ENCODE measurements at places on chromosomes 1 and 21.

DNA sequence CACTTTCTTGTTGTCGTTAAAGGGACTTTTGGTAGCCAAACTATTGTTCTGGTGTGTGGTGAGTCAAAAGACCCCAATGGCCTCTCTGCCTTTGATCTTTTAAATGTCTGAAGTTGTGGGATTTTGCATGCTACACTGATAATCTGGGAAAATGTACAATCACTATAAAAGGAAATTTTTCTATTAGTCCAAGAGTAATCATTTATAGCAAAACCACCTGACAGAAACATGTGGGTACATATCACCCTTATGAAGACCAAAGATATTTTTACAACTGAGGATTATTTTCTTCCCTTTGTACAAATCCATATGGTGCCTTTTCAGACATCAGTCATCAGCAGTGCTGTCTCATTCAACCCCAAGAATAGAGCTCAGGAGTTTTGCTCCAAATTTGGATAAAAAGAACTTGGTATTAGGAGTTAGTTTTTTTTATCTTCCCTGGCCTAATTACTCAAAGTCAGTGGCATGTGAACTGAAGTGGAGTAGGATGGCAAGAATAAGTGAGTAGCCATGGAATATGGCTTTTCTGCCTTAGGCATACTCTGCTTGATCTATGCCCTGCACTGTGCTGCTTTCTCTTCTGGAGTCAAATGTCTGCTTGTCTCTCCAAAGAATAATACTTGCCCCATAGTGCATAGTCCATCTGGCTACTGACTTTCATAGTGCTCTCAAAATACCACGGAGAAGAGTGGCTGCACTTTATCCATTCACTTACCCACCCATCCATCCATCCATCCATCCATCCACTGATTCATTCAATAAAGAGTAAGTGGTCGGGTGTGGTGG, 13.5 kb downstream of the GREM2 start:
- peak; percentile 27 for DNase-seq

DNA sequence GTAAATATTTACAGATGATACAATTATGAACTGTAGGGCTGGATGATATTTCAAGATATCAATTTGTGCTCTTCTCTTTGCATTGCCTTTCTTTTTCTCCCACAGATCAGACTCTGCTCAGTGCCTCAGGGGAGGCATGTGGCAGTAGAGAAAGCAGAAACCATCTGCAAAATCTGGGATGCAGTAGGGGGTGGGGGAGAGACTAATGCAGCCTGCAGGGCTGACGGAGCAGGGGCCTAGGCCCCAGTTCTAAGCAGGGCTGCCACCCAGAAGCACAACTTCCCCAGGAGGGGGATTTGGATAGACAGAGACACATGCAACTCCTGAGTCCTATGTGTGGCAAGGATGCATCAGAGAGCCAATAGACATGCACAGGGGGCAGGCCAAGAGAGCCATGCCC, 511.6 kb downstream of the SMYD3 start:
- no peak for DNase-seq

DNA sequence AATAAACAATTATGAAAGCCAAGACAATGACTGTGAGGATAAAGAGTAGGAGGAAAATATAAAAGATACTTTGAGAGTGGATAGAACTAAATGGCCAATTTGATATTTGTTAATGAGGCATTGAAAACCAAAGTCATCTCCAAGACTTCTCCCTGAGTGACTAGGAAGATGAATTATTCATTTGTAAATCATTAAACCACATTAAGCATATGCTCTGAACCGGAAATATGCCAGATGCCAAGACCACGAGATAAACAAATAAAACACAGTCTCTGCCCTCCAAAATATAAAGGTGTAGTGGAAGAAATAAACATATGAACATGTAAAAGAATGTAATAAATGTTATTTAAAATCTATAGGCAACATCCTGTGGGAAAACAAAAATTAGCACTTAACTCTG, 78.8 kb downstream of the MRPL39 start:
- peak; percentile 20 for DNase-seq

DNA sequence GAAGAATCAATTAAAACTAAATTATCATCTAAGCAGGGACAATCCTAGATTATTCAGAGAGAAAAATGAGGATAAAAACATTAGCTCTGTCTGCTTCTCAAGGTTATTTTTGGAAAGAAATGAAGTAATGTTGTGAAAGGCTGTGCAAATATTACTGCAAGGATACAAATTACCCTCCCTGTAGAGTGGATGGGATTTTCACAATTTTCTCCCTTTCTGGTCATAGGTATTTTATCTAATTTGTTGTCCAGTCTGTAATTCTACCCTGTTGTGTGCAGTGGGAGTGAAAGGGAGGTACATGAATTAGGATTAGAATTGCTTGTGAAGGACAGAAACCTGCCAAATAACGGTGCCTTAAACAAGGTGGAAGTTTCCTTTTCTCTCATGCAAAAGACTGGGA, 54.7 kb downstream of the MAP3K7CL start:
- no peak for DNase-seq

- DNase-seq: no peak
Observed at GRCh38 chr1:24948079-24948827, 18.2 kb upstream of the RUNX3 start.

DNA sequence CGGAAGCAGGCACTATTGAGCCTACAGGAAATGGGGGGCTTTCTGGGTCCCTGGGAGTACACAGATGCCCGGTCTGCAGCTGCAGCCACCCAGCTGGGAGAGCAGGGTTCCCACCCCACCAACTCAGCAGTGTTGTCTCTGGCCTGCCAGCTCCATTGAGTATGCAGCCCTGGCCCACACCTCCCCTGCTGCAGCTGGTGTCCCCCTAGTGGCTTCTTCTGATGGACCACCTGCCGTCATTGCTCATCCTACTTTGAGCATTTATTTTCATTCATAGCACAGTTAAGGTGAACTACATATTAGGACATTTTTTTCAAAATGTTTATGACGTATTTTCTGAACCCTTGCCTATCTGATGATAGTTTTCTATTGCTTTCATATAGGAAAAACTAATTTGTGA, 189.8 kb upstream of the LYPLAL1 start:
- no peak for DNase-seq

- no peak for DNase-seq
Observed at GRCh38 chr1:22788254-22788661, 77.6 kb downstream of the EPHB2 start.

- no peak for DNase-seq
Observed at GRCh38 chr1:109791495-109792043, 27.8 kb upstream of the EPS8L3 start.

- DNase-seq: no peak
Observed at GRCh38 chr1:234313171-234313570, 60.1 kb upstream of the COA6 start.

DNA sequence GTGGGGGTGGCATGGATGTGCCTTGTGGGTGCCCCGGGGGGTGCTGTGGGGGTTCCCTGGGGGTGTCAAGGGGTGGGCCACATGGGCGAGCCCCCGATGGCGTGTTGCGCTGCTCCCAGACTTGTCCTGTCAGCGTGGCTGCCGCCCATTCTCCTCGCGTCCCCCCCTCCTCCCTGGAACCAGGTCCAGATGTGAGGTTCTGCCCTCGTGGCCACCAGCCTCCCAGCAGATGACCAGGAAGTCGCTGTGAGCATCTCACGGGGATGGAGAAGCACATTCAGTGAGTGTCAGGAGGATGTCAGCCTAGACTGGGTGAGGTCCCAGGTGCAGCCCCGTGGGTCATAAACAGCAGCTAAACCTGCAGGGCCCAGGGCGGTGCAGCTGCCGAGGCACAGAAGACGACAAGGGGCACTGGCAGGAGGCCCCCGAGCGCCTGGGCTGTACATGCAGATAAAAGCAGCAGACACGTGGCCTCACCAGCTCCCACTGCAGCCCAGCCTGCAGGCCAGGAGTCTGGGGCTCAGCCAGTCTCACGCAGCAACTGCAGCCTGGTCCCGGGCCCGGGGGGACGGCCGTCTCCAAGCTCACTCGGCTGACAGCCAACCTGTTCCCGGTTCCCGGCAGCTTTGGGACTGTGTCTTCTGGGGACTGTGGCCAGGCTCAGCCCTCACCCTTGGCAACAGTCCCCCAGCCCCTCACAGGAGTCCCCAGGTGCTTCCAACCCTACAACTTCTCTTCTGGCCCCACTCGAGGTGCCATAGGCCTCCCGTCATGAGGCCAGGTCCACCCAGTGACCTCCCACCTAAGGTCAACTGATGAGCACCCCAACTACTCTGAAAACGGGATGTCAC, 17.5 kb upstream of the COL6A2 start:
- peak; percentile 51 for DNase-seq

GRCh38 chr1:209768354-209768774, 12.5 kb downstream of the TRAF3IP3 start:
- no peak for DNase-seq

DNA sequence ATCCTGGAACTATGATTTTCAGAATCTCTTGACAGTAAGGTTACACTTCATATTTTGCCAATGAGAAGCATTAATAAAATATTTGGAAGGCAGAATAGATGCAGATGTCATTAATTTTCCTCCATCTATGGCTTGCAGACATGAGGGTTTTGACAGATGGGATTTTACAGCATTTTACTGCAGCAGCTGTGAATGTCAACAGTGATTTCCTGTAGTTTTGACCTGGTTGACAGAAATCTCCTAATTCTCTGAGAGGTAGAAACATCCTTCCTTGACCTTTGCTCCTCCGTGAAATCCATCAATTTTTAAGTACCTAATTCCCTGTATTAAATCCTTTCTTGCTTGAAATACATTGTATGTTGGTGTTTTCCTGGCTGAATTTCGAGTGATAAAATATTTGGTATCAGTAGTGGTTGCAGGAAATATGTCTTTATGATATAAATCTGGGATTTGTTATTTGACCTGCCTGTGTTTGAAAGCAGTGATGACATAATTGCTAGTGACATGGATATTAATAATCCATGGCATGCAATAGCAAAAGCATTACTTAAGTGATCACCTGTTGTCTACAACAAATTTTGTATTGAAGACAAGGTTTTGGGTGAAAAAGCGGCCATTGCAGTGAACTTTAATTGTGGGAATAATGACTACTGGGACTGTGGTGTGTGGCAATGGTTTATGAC, 73.9 kb downstream of the HLX start:
- no peak for DNase-seq

- peak; percentile 43 for DNase-seq
Observed at GRCh38 chr1:200741551-200742207, 3.0 kb downstream of the CAMSAP2 start.

DNA sequence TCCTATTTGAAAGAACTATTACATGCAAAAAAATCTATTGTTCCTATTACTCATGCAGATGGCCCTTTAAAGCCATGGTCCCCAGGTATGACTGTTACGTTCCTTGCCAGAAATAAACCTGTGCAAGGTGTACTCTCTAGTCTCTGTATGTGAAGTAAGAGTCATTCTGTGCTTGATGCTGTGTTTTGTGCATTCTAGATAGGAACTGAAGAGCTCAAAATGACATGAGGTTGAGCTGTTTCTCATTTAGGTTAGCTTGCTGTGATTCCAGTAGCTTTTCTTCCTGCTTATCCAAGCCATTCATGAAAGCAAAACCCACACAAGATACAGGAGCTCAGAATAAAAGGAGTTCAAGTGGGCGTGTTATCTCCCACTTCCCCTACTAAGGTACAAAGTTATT, 64.3 kb upstream of the ZNF326 start:
- no peak for DNase-seq

DNA sequence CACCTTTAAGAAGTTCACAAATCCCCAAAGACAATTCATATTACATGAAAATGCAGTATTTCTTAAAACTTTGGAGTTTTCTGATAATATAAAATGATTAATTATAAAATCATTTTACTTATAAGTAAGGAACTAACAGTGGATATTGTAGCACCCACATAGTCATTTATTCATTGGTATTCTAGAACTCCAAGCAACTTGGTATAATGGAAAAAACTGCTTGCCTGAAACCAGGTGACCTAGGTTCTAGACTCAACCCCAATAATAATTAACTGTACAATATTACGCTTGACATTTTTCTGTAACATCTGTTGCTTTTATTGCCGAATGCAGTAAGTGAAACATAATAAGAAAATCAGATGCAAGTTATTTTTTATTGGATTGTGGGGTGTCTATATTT, 2.4 kb downstream of the PLA2G4A start:
- DNase-seq: no peak

DNA sequence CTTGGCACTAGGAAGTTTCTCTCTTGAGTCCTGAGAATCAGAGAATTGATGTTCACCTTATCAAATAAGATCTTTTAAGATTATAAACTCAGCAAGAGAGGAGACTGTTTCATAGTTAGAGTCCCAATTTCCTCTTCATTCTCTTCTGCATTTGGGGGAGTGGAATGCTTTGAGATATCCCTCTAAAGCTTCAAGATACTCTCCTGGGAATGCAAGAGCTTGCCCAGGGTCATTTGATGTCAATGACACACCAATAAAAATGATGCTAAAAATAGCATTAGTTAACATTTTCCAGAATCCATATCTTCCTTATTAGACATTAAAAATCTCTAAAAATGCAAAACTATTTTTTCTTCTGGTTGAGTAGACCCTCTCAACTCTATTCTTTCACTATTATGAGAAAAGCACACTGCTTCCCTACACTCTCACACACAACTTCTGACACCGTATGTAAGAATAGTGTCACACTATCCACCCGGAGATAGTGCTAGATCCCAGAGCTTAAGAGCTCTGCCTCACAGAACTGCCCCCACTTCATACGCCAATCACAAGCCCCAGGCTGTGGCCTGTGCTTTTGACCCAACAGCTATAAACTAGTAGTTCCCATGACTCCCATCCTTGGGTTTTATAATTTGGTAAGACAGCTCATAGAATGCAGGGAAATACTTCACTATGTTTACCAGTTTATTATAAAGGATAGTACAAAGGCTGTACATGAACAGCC, 399.9 kb upstream of the RUNX1 start:
- DNase-seq: no peak

DNA sequence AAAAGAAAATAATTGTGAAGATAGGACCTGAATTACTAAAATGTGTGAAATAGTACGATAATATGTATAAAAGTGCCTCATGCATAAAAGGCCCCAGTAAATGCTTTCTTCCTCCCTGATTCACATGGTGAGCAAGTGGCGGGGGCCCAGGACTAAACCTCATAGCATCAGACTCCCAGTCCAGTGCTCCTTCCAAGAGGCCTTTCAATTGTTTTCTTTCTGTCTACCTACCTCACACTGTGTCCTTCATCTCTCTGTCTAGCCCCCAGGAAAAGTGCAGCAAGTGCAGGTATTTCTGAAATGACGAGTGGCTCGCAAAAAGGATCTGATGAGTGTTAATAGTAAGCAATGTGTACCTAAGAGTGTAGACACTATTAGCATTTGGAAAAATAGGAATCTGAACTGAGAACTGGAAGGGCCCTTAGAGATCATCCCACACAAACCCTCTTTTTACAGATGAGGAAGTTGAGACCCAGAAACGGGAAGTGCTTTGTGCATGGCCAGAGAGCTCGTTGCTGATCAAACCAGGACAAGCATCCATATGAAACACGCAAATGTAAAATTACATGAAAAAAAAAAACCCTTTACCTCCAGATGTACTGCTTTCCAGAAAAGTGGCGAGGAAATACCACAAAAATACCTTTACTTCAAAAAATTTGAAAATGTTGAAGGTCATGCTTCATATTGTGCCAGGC, 118.2 kb upstream of the HOOK1 start:
- DNase-seq: no peak

GRCh38 chr1:207418351-207418750, 35.8 kb upstream of the CR2 start:
- DNase-seq: no peak

All from brain (organoid and tissue), 16 donors.